ENCODE measurements at places on chromosomes 4 and X.

- DNase-seq = no peak
Observed at GRCh38 chr4:153834901-153835300, 46.0 kb upstream of the SFRP2 start.

GRCh38 chr4:5885733-5886132 is 7.2 kb downstream of the CRMP1 start:
- no peak for DNase-seq

- no peak for DNase-seq
Observed at GRCh38 chr4:96593422-96593821, 753.5 kb downstream of the PDHA2 start.

GRCh38 chrX:56812515-56813105 is 83.6 kb downstream of the NBDY start:
- no peak for DNase-seq

GRCh38 chrX:8520791-8521190 is 56.2 kb downstream of the VCX3B start:
- DNase-seq = no peak

- no peak for DNase-seq
Observed at GRCh38 chr4:106541253-106541652, 172.7 kb upstream of the GIMD1 start.

DNA sequence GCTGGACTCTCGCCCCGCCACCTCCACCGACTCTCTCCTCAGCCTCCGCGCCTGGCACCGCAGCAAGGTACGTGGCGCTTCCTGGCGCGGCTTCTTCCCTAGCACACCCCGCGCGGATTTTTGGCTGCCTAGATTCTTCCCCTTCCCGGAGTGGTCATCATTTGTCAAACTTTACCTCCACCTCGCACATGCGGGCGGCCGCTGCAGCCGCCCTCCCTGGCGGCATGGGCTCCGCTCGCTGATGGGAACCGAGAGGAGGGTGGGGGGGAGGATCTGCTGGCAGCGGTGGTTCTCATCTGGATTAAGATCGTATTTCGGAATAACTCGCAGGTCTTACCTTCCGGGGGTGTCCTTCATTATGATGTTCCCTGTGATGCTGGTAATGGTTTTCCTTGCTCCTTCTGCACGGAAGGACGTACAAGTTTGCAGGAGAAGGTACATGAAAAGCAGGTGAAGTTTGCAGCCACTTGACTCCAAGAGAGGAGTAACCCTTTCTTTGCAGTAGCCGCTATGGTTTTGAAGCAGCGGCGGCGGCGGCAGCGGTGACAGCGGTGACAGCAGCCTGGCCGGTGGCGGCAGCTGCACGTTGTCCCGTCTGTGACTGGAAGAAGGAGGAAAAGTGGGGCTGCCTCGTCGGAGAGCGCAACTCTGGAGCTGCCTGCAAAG is 2183.9 kb upstream of the TENM3 start:
- no peak for DNase-seq

- DNase-seq = no peak
Observed at GRCh38 chrX:127459790-127460189, 592.4 kb downstream of the ACTRT1 start.

DNA sequence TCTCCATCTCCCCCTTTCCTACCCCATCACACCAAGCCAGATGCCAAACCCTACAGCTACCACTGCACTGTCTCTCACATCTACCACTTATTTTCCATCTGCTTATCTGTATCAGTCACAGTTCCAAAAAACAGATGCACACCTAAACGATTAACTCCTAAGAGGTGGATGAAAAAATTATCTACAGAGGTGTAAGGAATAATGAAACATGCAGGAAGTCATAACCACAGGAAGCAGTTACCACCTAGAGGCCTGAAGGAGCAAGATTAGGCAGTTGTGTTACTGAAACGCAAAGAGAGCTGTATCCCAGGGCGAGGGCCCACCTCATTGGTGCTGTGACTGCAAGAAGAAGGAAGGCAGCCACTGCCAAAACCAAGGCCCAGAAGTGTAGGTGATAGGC is 87.8 kb upstream of the FAM241A start:
- DNase-seq = no peak

DNA sequence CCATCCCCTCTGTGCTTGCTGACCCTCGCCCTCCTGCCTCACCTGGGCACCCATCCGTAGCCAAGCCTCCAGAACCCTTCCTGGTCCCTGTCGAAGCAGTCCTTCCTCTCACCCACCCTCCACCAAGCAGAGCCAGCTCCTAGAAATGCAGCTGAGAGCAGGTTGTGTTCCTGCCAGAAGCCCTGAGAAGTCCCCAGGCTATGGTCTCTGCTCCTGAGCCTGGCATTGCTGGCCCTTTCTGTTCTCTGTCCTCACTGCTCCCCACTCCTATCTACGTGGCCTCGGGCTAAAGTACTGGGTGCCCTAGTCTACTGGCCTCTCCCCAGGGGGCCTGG is 2.1 kb upstream of the CPZ start:
- DNase-seq = no peak

DNA sequence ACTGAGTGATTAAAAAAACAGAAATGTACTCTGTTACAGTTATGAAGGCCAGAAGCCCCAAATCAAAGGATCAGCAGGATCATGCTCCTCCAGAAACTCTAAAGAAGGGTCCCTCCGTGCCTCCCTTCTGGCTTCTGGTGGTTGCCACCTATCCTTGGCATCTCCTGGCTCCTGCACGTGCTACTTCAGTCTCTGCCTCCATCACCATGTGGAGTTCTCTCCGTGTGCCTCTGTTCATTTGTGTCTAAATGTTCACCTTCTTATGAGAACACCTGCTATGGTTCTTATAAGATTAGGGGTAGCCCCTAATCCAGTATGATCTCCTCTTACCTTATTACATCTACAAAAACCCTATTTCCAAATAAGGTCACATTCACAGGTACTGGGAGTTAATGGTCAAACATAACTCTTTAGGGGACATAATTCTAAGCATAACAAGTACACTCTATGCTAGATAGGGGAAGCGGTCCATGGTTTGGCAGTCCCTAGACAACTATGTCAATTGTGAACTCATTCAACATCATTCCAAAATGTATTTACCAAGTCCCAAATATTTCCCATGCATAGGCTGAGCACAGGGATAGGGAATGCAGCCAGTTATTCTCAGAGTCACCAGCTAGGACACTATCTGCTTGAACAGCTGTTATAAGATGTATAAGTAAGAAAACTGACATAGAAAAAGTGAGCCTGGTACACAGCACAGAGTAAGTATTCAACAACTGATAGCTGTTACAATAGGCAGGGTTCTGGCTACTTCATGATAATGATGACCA is 295.5 kb upstream of the BOD1L1 start:
- no peak for DNase-seq

DNA sequence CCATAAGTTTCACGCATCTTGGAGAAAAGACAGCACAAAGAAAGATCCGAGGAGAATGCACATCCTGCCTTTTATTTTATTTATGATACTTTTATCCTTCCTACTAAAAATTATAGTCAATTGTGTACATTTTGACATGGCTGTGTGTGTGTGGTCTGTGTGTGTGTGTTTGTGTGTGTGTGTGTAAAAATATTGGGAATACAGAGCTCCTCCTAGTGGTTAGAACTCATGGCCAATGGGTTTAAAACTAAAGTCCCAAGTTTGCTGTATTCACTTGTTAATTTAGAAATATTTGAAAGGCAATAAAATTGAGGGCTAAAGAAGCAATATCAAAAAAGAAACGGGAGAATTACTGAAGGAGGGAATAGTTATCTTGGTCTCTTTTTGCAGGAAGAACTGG is 47.5 kb downstream of the NKX6-1 start:
- DNase-seq = no peak

GRCh38 chr4:110638089-110638746 is 15.3 kb upstream of the PITX2 start:
- DNase-seq = no peak

DNA sequence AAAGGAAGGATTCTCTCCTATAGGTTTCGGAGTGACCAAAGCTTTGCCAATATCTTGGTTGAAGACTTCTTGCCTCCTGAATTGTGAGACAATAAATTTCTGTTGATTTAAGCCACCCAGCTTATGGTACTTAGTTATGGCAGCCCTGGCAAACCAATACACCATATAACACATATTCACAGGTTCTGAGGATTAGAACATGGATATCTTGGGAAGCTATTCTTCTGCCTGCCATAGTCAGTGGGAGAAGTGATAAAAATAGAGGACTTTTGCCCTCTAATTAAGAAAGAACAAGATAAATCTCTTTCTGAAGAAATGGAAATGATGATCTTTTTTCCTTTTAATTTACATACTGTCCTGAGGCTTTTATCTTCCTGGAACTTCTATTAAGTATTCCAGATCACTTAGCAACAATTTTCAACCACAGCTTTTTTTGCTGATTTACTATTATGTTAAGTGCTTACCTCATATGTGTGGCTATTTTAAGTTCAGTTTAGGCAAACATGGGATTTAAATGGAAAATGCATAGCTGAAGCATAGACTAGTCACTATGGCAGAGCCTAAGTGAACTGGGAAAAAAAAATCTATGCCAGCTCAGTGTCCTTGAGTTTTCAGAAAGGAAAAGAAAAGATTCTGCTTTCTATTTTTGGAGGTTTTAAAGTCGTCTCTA is 381.7 kb downstream of the STPG2 start:
- no peak for DNase-seq

- no peak for DNase-seq
Observed at GRCh38 chr4:140790171-140790570, 34.0 kb upstream of the TBC1D9 start.

DNA sequence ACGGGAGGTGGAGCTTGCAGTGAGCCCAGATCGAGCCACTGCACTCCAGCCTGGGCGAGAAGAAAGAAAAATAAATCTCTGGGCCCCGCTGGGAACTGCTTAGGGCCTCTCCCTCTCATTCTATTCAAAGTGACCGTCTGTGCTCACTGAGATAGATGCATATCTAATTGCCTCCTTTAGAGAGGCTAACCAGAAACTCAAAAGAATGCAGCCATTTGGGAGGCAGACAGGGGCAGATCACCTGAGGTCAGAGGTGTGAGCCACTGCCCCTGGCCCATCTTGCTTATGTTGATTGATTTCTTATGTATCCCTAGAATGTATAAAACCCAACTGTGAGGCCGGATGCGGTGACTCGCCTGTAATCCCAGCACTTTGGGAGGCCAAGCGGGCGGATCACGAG is 6.2 kb upstream of the CSF2RA start:
- DNase-seq = no peak

DNA sequence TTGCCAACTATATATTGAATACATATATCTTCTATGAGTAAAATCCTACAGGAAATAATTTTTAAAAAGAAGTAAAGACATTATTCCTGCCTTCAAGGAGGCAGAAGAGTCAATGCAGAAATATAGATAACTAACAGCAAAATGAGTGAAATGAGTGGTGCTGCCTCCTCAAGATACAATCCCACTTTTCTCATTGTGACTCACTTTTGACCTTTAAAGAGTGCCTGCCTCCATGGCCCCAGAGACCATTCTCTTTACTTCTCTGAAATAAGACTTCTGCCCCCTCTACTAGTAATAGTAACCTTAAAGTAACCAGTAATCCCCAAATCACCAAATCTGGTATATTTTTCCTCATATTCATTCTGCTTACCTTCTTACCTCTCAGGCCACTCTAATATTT is 15.5 kb downstream of the SLC10A7 start:
- no peak for DNase-seq

- no peak for DNase-seq
Observed at GRCh38 chrX:125507119-125507518, 187.4 kb downstream of the TEX13C start.

GRCh38 chr4:53906606-53907190 is 157.7 kb downstream of the CHIC2 start:
- DNase-seq = no peak

DNA sequence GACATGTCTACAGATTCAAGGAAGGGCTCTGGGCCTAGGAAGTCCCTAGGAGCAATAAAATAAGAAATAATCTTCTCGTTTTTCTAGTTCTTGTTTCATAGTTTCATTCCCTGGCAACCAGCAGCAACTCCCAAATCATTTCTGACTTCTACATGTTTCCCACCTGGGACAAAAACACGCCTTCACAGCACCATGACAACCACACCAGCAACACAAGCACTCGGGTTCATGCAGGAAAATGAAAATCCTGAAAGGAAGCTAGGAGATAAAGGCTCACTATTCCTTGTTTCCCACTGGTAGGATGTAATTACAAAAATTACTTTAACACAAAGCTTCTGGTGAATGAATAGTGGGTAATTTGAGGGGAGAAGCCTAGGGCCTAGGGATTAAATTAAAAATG is 158.9 kb downstream of the ADAMTS3 start:
- no peak for DNase-seq

DNA sequence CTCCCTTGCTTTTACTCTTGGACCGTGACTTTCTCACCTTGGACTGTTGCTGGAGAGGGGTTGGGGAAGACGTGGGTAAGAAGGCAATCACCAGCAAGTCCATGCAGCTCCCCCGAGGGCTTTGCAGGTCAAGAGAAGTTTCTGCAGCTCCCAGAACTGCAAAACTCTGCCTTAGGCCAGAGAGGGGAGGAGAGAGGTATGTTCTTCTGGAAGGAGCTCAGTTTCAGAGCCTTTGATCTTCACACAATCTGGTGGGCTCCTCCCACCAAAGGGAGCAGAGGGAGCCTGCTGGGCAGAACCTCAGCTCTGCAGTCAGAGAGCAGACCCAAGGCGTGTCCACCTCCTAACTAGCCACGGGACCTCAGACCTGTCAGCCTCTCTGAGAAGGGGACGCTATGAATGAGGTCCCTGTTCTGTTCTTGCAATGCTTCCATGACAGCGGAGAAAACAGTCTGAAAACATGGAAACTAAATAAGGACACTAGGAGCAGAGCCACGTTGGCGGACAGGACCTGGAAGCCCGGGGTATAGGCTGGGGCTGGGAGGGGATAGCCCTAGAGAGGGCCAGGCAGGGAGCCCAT is 92.8 kb downstream of the EVC2 start:
- no peak for DNase-seq

DNA sequence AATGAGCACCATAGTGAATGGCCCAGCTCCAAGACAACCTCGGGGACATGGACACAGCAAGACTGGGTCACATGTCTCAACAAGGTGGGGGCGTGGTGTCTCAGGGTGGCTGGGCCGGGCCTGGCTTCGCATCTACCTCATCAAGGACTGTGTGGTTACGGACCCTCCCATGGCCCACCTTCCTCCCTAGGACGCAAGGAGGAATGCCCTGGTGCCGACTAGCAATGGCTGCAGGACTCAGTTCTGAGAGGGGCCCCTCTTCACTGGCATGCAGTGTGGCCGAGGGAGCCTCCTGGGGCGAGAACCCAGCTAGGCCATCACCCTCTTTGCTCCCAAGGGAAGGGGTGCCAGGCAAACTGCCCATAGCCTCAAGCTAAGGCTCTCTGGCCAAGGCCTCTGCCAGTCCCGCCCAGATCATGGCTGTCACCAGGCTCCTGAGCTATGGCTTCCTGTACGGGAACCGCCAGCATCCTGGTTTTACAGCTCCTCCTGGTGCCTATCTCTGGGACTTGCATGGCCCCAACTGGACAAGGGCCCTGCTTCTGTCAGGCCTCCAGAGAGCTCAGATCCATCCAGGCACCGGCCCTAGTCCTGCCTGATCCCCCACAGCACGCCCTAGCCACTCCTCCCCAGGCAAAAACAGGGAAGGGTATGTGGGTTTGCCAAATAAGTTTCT is 218.0 kb upstream of the AGTR2 start:
- no peak for DNase-seq
